ENCODE measurements at places on chromosomes 2 and 18.

DNA sequence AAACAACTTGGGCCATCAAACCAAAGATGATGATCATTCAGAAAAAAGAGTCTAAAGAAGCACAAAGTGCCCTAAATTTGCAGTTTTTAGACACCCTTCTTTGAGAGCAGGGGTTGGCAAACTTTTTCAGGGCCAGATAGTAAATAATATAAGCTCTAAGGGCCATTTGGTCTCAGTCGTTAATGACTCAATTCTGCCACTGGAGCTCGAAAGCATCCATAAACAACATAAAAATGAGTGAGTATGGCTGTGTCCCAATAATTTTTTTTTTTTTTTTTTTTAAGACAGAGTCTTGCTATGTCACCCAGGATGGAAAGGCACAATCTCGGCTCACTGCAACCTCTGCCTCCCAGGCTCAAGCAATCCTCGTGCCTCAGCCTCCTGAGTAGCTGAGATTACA, 152.3 kb downstream of the DTNB start:
- DNase-seq: no peak

DNA sequence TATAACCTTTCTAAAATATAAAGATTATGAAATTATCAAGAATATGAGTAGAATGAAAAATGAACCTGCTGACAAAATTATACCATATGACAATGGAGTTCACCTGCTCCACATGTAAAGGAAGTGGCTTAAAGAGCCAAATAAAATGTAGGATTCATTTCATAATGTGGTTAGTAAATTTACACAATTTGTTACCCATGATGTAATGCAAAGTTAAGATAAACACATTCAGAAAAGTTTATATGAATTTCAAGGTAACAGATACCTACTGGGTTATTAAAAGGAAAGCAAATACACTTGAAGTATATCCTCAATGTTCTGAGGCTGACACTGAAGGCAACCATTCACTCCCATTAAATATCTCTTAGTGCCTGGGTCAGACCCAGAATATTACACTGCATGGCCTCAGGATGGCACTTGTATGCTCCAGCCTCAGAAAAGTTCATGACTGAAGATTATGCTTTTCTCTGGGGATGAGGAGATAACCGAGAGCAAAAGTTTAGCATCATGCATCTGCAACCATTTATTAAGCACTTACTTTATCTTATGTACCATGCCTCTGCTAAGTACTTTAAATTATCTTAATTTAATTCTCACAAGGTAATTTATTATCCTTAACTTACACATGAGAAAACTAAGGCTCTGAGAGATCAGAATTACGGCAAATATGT, 6.2 kb downstream of the STRN start:
- no peak for DNase-seq

- DNase-seq: peak; percentile 27
Observed at GRCh38 chr2:235330775-235331451, 162.9 kb upstream of the AGAP1 start.

DNA sequence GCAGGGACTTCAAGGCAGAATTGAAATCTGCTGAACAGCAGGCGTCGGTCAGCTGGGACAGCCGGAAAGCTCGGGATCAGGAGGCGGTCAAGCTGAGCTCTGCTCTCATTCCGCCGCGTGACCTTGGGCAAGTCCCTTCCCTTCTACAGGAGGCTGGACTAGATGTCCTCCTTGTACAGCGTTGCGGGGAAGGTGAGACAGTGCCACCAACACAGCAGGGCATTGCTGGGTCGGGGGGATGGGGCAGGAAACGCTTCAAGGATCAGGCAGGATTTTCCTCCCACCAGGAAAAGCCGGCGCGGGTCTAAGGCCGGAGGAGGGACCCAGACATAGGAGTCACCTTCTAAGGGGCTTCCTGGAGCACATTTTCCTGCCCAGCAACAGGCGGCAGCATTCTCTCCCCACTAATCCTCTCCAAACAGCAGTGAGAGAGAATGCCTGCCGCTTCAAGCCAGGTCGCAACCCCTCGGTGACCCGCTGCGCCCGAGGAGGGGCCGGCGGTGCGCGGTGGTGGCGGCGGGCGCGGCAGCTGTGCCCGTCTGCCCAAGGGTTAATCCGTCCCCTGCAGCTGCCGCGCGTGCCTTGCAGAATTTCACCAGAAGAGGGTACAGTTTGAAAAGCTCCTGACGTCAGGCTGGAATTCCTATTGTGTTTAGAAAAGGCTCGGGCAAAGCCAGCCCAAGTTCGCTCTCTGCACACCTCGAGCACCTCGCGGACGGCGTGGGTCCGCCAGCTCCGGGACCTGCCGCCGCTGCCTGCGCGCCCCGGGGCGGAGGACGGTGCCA, at the start of gene KCNF1:
Gene KCNF1, plus strand, starts transcription at position 644 of the 785 bp plus-strand sequence. CDS start 493 bp downstream, outside the sequence.
- DNase-seq: no peak

GRCh38 chr18:10265560-10266333, 188.7 kb upstream of the APCDD1 start:
- DNase-seq: no peak

GRCh38 chr18:13465124-13465446, 246.5 kb downstream of the LDLRAD4 start:
- DNase-seq: no peak

DNA sequence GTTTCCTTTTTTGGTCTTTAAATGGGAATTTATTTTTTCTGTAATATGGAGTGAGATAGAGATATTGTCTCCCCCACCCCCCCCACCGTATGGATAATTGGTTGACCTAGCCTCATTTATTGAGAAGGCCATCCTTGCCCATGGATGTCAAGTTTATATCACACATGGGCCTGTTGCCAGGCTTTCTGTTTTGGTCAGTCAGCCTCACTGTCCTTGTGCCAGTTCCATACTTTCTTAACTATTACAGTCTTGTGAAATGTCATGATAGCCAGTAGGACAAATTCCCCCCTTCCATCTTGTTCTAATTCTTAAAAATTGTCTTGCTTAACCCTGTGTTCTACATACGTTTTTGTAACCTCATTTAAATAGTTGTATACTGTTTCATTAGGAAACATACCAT, 12.5 kb downstream of the BABAM2 start:
- no peak for DNase-seq

DNA sequence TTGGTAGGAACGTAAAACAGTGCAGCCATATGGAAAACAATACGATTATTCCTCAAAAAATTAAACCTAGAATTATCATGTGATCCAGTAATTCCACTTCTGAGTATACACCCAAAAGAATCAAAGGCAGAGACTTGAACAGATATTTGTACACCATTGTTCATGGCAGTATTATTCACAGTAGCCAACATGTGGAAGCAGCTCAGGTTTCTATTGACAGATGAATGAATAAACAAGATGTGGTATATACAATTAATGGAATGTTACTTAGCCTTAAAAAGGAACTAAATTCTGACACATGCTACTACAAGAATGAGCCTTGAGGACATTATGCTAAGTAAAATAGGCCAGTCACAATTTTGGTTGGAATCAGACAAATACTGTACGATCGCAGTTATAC, 14.2 kb upstream of the RTTN start:
- DNase-seq: no peak

DNA sequence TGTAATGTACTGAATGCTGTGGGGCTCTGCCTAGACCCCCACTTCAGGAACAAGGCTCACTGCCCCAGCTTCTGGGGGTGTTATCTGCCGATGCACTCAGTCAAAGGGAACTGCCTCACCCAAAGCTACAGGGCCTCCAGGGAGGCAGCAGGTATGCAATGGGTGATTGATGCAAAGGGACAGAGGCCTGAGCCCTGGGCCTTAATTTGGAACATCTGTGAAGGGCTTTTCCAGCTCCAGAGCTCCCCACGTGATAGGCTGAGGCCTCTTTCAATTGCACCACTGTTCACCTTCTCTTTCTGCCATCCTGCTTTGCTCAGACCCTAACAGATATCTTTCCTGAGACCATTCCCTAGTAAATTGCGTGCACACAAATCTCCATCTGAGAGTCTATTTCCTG, 131.0 kb downstream of the ATL2 start:
- no peak for DNase-seq

DNA sequence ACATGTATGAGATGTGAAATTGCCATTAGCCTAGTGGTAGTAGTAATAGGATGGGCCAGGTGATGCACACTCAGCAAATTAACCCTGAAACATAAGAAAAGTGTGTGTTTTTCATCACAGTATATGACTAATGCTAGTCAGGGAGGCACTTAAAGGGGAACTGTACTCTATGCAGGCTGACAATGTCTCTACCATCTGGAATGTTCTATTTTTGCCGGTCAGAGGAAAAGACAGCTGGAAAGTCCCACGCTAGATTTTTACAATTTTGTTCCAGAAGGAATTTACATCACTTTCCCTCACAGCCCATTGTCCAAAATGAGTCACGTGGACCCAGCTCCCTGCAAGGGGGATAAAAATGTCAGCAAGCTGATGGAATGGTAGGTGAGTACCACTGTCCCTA, 746.3 kb upstream of the CHAC2 start:
- DNase-seq: no peak

DNA sequence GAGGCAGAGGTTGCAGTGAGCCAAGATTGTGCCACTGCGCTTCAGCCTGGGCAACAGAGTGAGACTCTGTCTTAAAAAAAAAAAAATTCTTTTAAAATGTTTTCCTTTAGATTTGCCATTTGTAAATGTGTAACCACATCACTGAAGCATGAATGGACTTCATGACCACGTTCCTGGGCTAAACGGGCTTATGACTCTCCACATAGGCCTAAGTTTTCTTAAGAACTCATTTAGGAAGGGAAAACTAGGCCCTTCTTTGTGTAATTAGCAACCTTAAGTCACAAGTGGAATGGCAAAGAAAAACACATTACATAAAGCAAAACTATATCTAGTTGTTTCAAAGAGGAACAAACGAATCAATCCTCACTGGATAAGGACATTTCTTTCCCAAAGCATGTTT, 99.5 kb downstream of the MEIS1 start:
- no peak for DNase-seq

- DNase-seq: no peak
Observed at GRCh38 chr2:16397681-16398475, 267.8 kb downstream of the CYRIA start.

DNA sequence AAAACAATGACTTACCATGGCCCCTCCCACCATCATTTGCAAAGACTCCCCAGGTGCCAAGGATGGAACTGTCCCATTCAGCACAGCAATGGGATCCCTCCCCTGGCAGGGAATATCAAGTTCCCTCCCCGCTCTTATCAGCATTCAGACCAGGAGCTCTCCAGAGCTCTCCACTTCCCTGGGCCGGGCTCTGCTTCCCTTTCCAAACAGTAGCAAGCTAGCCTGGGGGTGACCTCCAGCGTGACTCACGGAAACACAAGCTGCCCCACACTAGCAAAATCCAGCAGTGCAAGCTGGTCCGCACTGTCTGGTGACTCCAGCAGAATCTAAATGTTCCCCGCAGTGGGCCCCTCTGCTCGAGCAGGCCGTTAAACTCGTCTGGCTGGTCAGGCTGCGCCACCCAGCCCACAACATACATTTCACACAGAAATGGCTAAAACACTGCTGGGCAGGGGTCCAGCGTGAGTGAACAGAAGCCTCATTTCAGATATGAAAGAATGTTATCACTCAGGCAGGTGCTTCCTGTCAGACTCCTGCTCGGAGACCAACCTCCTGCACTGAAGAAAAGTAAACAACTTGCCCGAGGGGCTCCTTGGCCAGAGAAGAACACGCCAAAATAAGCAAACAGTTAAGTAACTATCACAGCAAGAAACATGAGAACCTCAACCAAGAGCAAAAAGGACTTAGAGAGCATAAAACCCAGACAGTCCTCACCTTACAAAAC, 33.9 kb downstream of the STAT1 start:
- no peak for DNase-seq

GRCh38 chr2:238464389-238464788, 37.7 kb downstream of the ASB1 start:
- no peak for DNase-seq

GRCh38 chr18:28152754-28153153, 24.2 kb downstream of the CDH2 start:
- DNase-seq: no peak

DNA sequence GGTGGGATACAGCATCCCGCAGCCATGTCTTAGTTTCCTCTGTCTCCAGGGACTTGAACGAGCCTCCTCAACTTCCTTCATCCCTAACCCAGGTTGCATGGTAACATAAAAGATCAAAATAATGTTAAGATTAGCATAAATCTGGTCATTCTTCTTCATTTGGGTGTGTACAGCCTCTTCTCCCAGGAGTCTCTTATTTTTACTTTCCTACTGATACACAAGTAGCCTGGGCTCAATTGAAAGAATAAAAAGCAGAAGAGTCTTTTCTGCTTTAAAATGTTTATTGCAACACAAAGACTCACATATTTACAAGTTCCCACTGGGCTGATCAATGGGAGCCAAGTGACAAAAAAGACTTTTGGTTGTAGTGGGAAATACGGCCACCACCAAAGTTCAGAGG, 137.9 kb upstream of the PID1 start:
- no peak for DNase-seq

- DNase-seq: no peak
Observed at GRCh38 chr18:43627848-43628530, 350.7 kb upstream of the SYT4 start.

GRCh38 chr2:46850742-46851141, 64.9 kb downstream of the MCFD2 start:
- DNase-seq: peak; percentile 88

GRCh38 chr2:113757138-113757657, 756 bp upstream of the SLC35F5 start:
- peak; percentile 43 for DNase-seq

GRCh38 chr2:239202836-239203235, 198.0 kb downstream of the HDAC4 start:
- DNase-seq: no peak

GRCh38 chr2:31371691-31372090, 42.9 kb downstream of the XDH start:
- no peak for DNase-seq

GRCh38 chr18:56353663-56354260, 284.6 kb downstream of the TXNL1 start:
- DNase-seq: no peak

GRCh38 chr2:74226648-74227213, 28.3 kb downstream of the MTHFD2 start:
- no peak for DNase-seq

- no peak for DNase-seq
Observed at GRCh38 chr18:54813977-54814565, 14.2 kb upstream of the RAB27B start.

DNA sequence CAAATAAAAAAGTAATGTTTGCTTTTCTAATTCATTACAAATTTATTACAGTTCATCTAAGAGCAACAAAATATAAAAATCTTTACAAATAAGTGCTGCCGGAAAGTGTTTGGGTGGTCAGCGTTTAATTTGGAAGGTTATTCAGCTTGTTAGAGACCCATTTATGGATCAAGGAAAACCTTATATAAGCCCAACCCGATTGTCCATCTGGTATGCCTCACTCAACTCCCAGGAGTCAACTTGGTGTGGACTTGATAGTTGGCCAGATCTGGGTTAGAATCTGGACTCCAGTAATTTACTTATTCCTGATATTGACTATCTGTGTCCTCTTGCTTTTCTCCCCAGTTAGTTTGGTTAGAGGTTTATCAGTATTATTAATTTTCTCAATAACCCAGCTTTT, 106.2 kb downstream of the KCTD1 start:
- DNase-seq: no peak
